ENCODE measurements at places on chromosomes 5 and 9.
A peak's percentile ranks its signal among the peaks of the same experiment; 100 is the strongest.

GRCh38 chr5:174953871-174954270, 229.5 kb downstream of the MSX2 start:
- DNase-seq = no peak

- DNase-seq = no peak
These were observed 241.4 kb downstream of the MARCHF11 start for GRCh38 chr5:15938186-15938585.

GRCh38 chr5:122097391-122097790, 19.3 kb upstream of the LOX start:
- no peak for DNase-seq

DNA sequence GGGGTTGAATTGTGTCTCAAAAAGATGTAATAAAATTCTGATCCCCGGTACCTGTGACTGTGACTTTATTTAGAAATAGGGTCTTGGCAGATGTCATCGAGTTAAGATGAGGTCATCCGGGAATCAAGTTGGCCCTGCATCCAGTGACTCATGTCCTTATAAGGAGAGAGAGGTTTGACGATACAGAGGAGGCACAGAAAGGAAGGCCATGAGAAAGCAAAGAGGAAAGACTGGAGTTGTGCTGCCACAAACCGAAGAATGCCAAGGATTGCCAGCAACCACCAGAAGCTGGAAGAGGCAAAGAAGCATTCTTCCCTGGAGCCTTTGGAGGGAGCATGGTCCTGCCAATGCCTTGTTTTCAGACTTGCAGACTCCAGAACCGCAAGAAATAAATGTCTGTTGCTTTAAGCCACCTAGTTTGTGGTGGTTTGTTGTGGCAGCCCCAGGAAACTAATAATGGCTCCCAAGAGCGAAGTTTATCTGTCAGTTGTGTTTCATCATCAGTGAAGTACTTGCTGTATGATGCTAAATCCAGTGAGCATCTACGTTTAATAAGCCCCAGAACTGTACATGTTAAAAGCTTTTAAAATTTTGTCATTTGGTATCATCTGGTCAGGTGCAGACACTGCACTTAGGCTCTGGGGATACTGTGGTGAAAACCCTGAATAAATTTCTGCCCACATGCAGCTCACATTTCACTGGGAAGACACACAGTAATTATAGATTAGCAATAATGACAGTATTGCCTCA, 114.8 kb downstream of the TLE4 start:
- DNase-seq = no peak

GRCh38 chr5:179769796-179770195, 24.0 kb upstream of the LTC4S start:
- DNase-seq = no peak

DNA sequence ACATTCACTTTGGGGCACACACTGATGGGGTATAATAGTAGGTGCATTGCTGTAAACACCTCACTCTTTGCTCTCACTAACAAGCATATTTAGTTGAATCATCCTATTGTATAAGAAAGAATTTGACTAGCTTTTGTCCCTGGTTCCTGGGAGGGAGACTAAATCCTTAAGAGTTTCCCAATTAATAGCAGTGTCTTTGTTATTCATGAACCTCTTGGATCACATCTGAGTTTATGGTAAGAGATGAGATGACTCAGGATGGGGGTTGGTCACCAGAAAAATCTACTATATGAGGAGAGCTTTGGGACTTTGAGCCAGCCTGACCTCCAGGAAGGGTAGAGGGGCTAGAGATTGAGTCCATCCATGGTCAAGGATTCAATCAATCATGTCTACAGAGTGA, 56.8 kb downstream of the PUM3 start:
- no peak for DNase-seq

DNA sequence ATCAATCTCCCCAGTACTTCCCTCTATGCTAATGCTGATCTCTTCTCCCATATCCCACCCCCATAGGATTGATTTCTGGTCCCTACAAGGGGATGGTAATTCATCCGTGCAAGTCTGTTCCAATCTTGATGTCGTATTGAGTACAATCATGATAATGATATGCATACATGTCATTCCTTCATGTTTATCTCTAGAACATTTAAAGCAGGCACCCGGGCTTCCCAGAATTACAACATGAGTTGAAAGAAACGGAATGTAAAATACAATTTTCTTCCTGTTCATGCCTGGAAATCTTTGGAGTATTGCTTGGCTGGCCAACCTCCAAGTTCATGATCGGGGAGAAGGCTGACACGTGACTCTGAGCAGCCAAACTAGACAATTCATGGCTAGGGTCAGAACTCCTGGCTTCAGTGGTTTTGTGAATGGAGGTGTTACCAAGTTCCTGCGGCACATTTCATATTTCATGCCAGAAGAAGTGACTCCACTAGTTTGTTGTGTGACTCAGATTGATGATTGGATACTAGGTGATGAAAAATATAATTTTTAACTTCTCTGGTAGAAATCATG, 66.6 kb downstream of the C9orf152 start:
- DNase-seq = no peak

DNA sequence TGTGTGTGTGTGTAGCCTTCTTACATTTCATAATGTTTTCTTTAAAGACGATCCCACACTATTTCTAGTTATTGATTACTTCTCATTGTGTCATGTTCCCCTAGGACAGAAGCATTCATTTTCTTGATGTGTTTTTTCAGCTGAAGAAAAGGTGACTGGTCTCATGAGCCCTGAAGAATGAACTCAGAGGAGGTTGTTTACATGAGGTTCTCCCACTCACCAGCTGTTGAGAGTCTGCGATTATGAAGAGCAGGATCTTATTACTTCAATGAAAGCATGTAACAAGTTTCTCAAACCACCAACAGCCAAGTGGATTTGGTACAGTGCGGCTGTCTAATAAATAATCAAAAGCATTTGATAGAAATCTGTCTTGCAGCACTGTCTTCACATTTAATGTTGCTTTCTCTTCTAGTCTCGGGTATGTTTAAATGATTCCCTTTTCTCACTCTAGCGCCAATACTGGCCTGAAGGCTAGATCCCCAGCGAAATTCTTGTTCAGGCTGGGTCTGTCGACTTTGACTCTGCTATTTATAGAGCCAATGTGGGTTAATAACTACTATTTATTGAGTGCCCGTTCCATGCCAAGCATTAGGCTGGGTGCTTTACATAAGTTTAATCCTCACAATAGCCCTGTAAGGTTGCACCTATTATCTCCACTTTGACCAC, 9.6 kb upstream of the FSD1L start:
- no peak for DNase-seq

GRCh38 chr9:75071530-75072122, 16.3 kb downstream of the NMRK1 start:
- DNase-seq = no peak

DNA sequence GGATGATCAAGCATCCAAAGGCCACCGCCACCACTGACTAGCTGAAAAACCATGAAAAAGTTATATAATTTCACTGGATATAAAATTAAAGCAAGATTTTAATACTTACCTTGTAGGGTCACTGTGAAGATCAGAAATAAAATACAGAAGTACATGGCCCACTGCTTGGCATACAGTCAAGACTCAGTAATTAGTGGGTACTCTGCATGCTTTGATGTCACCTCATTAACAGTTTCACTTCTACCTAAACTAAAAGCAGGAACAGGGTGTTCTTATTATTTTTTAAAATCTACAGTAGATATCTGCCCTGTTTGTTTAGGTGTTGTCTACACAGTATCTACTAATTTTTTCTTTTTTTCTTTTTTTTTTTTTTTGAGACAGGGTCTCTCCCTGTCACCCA, 66.4 kb downstream of the NFIB start:
- DNase-seq = no peak

DNA sequence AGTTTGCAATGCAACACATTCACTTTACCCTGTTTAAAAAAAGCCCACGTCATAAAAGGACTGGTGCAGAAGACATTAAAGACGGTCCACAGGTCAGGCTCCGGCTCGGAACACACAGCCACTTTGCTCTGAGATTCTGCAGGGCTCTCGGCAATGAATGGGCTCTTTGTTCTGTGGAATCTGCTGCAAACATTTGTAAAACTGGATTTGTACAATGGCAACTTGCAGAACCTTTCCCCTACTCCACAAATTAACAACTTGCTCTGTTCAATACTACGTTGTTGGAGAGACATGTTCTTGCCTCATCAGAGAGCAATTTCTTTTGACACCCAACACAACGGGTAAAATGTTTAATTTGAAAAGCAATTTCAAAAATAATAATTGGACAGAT, 13.0 kb upstream of the NR5A1 start:
- no peak for DNase-seq

- no peak for DNase-seq
These were observed 15.0 kb downstream of the NINJ1 start for GRCh38 chr9:93118863-93119702.

GRCh38 chr5:56480078-56480704, 247.1 kb upstream of the ANKRD55 start:
- peak; percentile 30 for DNase-seq

DNA sequence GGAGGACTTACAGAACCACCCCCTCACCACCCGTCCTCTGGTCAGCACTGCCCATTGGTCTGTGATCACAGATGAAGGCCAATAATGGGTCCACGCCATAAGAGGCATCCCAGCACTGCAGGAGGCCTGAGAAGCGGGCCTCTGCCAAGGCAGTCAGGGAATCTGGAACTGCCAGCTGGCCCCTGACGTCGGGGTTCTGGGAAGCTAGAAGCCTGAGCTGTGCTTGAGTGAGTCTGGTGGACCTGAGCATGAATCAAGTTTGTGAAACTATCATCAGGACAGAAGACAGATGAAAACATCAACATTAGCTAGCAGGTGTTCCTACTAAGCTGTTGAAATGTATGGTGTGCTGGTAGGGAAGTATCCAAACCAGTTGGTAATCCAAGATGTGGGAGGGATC, 7.8 kb downstream of the ANGPTL2 start:
- no peak for DNase-seq

- DNase-seq = no peak
These were observed 95.7 kb upstream of the EFNA5 start for GRCh38 chr5:107766439-107766838.

GRCh38 chr9:93303258-93303771, 119.4 kb downstream of the WNK2 start:
- peak; percentile 5 for DNase-seq

DNA sequence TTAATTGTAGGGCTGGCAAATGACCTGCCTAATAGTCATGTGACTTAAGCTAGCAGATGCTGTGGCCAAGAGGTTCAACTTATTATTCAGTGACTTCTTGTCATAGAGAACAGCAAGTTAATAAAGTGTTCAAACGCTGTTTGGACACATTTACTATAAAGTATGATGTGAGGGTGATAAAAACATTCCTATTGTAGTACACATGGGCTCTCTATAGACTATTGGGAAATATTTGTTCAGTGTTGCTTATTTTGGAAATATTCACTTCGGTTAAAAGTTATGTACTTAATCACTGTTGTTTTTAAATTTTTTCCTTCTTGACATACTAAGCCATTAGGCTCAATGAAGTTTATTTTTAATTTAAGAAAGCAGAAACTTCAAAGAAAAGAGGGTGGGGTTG, 345.0 kb downstream of the NNT start:
- DNase-seq = no peak

DNA sequence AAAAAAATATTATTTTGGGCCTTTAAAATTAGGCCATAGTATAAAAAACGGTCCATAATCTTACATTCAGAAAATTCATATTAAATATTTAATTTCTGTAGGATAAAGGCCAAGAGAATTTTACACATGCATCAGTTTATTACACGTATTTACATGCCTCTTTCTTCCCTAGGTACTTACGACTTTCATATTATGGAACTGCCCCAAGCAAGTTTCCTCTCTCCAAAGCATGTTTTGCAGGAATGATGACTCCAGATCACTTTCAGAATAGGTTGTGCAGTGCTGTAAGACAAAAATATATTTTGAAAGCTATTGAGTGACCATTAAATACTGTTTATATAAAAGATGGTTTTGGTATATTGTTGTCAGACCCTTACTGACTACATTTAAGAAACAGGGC, 61.8 kb downstream of the WDR36 start:
- DNase-seq = no peak

DNA sequence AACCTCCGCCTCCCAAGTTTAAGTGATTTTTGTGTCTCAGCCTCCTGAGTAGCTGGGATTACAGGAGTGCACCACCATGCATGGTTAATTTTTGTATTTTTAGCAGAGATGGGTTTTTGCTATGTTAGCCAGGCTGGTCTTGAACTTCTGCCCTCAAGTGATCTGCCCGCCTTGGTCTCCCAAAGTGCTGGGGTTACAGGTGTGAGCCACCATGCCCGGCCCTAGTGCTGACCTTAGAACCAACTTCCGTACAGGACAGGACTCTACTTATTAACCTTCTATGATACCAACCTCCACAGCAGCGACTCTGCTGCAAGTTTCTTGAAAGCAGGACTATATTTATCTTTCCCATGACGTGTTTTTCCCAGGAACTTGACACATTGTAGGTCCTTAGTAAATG, 176.9 kb downstream of the RGS3 start:
- DNase-seq = no peak

DNA sequence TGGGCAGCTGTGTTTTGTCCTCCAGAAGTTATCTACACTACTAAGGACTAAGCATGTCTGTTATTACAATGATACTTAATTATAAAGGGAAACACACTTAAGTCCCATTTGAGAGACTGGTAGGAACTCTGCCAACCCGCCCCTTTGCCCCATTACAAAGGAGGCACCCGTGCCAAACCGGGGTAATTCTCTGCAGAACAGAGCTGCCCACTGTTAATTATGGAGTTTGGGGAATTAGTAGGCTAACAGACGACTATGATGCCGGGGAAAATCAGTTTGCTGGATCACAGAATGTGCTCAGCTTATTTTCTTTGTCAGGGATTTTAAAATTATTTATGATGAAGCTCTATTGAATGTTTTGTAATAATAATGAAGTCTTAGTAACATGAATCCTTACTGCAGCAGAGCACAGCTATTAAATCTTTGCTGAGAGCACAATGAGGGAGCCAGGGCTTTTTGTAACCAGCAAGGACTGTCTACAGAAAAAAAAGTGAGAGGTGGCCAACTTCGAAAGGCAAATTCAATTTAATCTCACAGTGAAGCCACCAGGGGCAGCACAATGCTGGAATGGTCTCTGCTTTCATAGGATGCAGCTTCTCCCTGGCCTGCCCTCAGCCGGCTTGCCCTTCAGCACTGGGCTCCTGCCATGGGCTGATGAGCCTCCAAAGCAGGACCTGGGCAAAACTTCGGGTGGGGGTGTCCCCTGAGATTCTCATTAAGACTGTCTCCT, 134.5 kb downstream of the GNAQ start:
- peak; percentile 44 for DNase-seq

- no peak for DNase-seq
These were observed 12.1 kb upstream of the HAUS6 start for GRCh38 chr9:19114680-19115270.

DNA sequence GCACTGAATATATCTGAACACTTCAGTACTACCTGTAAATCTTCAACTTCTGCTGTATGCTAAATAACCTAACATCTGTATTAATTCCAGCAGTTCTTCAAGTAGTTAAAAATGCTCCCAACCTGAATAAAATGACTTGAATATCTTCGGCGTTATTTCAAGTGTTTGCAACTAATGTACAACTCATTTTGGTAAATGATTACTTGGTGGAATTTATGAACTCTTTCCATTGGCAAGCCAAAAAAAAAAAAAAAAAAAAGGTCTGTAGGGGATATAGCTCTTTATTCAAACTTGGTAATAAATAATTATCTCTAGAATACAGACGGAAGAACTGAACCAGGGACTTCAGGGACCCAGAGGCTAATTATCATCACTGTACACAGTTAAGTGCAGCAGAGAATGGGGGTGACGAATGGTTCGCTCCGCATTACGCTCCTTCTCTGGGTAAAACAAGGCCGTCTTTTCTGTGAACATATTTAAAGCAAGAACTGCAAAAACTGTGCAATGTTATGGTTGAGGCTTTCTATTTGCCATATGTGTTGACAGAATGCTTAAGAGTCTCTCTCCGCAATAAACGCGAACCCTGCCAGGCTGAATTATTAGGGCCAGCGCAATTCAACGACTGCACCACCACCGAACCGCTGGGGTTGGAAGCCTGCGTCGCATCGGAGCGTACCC, 1.9 kb upstream of the ERBIN start:
- no peak for DNase-seq

Measured in WTC11 (cell line).